Stimulated activated CD8-positive, alpha-beta memory T cell treated with anti-CD3 and anti-CD28 coated beads, Interleukin-12 subunit alpha, Interleukin-12 subunit beta, amount 100 ng/mL, for 4 hours (primary cell): ENCODE measurements at places on chromosomes 16 and 17.

GRCh38 chr16:55552621-55553020, 13.9 kb upstream of the CAPNS2 start:
- no peak for DNase-seq

DNA sequence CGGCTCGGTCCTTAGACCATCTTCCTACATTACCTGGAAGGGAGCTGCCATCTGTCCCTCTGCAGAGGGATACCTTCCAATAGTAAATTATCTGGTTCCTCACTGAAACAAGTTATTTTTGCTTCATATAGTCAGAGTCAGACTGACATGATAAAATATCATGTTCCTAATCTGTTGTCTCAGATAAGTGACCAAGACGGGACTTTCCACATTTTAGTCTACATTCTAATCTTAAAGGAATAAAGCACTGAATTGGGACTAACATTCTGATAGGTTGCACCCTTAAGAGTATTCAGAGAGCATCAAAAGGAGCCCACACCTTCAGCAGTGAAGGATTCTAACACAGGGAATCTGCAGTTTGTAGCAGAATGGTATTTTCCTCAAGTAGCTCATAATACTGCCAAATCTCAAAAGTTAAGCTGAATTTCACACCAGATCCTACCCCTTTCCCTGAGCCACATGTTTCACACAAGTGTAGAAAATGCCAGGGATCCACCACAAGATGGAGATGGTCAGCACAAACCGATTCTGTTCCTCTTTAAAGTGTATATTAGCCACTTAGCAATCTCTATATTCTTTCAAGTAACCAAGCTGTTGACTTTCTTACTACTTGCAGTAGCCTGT, 13.4 kb downstream of the GINS2 start:
- DNase-seq: no peak

GRCh38 chr17:49079840-49080663, 52.5 kb upstream of the B4GALNT2 start:
- DNase-seq: no peak

DNA sequence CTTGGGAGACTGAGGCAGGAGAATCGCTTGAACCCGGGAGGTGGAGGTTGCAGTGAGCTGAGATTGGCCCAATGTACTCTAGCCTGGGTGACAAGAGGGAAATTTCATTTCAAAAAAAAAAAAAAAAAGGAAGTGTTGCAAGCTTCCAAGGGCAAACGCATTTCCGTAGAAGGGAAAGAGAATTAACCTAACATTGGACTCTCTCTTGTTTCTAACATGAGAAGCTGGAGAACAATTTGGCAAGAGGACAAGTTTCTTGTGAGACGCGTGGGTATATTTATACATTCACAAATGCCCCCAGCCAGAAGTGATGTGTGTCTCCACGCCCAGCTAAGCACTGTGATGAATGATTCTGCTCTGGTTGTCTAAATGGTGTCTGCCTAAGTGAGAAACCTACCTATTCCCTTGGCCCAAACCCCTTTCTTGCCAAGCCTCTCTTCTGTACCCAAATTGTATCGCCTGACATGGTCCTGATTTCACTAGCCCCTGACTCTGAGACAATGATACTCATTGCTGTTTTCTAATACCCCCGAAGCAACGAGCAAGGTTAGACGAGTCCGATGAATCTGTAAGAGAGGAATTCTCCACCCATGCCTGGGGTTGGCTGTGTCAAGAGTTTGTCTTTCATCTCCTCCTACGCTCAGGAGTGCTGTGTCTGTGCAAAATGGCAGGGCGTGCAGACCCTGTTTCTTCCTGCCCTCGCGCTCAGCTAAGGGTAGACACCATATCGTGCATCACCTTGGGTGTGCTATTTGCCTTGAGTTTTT, 14.2 kb upstream of the ST6GALNAC2 start:
- DNase-seq: no peak

- no peak for DNase-seq
Measured at GRCh38 chr16:51876934-51877333, 670.0 kb downstream of the TOX3 start.

DNA sequence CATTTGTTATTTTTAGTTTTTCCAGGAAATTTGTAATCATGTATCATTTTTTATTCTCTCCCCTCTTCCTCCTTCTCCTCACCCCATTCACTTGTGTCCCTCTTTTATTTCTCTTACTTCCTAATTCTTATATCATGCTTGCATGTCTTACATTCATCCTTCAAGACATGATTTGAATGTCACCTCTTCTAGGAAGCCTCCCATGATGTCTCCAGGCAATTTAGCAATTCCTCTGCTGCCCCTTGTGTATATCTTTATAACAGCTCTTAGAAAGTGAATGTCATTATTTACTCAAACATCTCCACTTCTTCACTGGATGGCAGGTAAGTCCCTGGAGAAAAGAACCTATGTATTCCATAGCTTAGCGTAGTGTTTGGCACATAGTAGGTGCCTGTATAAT, 7.8 kb downstream of the HNF1B start:
- no peak for DNase-seq

DNA sequence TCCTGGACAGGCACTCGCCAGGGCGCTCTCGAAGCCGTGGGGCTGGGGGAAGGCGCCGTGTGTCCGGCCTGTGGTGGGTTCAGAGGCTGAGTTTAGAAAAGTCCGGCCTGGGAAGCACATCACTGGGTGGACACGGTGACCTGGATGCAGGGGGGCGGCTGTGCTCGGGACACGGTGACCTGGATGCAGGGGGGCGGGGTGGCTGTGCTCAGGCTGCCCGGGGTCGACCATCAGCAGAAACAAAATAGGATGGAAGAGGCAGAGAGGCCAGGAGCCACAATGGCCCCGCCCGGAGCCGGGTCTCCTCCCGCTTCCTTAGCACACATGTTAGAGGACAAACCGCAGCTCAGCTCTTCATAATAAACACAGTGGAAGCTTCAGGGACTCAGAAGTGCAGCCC, 43.2 kb upstream of the GNG13 start:
- DNase-seq: no peak

- no peak for DNase-seq
Measured at GRCh38 chr17:81489012-81489997, 23.3 kb downstream of the ACTG1 start.
